ENCODE measurements at places on chromosomes 5 and 9. TPM values are rescaled to one million over a fixed set of nuclear protein-coding genes. Genes with fewer than 3 reads are reported as not detected.

PDE6A gene
- 3.8 TPM for total RNA-seq

SLC25A48 gene
- total RNA-seq, result 1.3 TPM

RNF20 gene
- total RNA-seq, result 21.8 TPM

PCDHB11 gene
- total RNA-seq, result 2.1 TPM

GNA14 gene
- total RNA-seq, result 4.0 TPM

IGFBPL1 gene
- total RNA-seq, result not detected

SVEP1 gene
- 0.99 TPM for total RNA-seq

TRMO gene
- total RNA-seq, result 16.0 TPM

GPRIN1 gene
- 0.57 TPM for total RNA-seq

SLC34A1 gene
- total RNA-seq, result 0.15 TPM

GRCh38 chr5:138366632-138367382, 14.3 kb downstream of the KDM3B start:
- no peak for DNase-seq

GRCh38 chr5:146889169-146889568, 10.6 kb upstream of the PPP2R2B start:
- no peak for DNase-seq

DNA sequence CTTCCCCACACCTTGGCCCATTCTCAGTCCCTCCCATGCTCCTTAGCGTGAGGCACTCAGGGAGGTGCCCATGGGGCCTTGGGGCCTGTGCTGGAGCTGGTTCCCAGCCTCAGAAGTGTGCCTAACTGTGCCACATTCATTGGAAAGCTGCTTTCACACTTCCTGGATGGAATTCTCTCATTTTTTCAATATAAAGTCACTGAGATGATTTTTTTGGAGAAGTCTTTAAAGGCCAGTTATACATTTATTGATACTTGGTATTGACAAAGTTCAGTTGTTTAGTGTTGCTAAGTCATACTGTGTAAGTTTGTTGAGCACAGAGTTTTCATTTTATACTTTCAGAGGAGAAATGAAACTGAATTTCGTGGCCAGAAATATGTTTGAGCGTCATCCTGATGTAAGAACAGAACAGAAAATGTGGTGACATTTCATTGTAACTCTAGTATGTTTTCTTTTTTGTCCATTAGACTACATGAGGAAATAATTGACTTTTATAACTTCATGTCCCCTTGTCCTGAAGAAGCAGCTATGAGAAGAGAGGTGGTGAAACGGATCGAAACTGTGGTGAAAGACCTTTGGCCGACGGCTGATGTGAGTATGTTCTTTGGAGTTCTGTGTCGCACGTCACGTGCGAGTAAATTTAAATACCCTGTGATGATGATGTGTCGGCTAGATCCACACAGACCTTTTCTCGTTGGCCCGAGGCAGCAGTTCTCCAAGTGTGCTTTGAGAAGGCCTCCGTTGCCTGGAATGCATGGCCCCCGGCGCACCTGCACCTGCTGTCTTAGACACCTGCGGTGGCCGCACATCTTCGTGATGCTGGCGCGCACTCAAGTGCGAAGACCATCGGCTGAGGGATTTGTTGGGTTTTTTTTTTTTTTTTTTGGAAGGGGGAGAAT, 24.1 kb downstream of the TENT4A start:
- no peak for DNase-seq

DNA sequence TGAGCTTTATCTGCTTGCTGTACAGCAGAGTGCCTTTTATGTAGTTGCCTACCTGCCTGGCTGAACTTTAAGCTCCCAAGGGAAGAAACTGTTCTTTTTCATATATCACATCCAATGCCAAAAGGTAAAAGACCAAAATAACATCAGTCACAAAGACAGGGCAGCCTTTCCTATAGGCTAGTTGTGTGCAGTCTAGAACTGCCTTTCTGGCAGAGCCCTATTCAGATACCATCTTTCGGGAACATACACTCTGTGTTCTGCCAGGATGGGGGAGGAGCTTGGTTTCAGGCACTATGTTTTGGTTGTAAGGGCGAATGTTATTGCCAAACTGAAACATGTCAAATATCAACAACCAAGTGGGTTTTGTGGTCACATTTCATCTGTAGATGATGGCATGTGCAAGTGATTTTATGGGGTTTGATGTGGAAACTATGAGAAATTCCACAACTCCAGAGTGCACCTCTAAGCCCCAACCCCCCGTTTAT, 314.5 kb downstream of the ADGRV1 start:
- no peak for DNase-seq

DNA sequence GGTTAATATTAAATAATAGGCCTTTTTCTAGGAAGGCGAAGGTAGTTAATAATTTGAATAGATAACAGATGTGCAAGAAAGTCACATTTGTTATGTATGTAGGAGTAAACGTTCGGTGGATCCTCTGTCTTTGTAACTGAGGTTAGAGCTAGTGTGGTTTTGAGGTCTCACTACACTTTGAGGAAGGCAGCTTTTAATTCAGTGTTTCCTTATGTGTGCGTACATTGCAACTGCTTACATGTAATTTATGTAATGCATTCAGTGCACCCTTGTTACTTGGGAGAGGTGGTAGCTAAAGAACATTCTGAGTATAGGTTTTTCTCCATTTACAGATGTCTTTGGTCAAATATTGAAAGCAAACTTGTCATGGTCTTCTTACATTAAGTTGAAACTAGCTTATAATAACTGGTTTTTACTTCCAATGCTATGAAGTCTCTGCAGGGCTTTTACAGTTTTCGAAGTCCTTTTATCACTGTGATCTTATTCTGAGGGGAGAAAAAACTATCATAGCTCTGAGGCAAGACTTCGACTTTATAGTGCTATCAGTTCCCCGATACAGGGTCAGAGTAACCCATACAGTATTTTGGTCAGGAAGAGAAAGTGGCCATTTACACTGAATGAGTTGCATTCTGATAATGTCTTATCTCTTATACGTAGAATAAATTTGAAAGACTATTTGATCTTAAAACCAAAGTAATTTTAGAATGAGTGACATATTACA, 45.7 kb downstream of the TGFBR1 start:
- no peak for DNase-seq

DNA sequence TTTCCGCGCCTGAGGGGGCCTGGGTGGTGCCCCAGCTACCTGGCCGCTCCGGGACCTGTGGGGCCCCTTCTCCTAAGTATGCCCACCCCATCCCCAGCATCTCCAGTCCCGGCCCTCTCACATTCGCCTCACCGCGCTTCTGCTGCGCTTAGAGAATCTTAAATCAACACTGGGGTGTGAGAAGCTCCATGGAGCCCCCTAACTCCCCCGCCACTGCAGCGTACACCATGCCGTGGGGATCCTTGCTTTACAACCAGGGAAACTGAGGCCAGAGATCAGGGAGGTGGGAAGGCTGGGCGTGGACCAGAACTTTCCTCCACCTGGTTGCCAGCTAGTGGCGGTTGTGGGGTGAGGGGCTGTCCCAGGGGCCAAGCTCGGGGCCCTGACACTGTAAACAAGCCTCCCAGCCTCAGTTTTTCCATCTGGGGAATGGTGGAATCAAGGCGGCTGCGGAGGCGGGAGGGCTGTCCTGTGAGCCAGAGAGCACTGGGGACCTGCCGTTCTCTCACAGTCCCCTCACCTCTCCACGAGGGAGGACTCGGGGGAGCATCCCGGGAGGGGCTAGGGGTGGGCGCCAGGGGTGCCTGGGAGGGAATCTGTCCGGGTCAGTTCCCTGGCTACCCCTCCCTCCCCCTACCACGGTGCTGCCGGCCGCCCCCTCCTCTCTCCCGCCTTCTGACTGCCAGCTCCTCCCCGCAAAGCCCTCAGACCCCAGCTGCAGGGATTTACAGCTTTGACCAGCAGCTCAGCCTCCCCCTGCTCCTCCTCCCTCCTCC, 161.2 kb downstream of the C9orf50 start:
- no peak for DNase-seq

GRCh38 chr9:95197692-95198271, 119.7 kb downstream of the FANCC start:
- DNase-seq, result no peak

DNA sequence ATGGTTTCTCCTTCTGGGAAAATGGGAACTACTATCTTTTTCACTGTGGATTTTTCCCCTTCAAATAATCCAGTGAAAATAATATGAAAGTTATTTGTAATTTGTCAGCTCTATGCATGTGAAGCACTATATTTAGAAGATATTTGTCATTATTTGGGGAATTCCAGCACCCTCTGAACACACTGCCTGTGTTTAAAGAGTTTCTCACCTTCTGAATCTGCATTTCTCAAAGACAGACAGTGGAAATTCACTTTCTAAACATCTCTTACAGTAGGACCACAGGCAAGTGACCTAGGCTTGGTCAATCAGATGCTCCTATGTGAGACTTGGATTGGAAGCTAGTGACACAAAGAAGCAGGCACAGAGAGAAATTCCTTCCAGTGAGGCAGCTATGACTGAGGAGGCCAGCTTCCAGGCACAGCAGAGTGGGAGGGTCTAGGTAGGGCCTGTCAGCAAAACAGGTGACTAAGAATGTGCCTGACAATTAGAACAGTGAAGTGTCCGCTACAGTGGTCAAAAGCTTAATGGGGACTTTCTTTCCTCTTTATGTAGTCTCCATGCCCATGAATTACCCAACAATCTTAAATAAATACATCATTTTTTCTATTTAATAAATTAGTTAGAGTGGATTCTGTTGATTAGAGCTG, 167.2 kb downstream of the HMHB1 start:
- no peak for DNase-seq

GRCh38 chr5:11396917-11397316, 507.3 kb downstream of the CTNND2 start:
- DNase-seq, result no peak

- no peak for DNase-seq
Observed at GRCh38 chr9:720239-720881, 121.1 kb upstream of the DMRT1 start.

DNA sequence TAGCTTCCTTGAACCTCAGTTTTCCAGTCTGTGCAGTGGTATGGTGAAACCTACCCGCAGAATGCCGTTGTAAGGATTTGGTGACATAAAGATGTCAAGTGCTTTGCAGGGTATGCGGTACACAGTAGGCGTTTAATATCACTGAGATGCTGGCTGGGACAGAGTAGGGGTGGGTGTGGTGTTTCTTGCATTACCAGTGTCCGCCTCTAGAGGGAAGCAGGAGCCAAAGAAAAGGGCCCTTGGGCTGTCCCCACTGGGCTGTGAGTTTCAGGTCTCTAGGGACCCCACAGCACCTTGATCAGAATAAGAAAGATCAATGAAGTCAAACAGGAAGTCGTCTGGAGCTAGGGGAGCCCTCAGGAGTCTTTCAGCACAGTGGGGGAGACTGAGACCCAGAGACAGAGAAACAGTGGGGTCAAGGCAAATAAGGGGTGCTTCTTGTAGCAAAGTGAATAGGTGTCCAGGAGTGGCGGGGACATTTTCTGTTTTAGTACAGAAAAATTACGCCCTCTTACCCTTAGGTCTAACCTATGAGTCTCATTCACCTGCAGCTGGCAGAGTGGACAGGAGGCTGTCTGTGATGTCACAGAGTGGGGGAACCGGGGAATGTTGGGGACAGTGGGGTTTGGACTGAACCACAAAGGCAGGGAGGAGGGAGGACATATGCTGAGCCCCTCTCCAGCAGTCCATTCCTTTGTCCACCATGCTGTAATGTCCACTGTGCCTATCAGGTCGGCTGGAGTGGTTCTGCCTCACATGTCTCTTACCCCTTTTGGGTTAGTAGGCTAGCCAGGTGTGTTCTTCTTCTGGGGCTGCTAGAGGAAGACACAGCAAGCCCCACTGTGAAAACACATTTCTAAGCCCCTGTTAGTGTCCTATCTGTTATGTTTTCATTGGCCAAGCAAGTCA, 4.7 kb upstream of the TEX53 start:
- no peak for DNase-seq

DNA sequence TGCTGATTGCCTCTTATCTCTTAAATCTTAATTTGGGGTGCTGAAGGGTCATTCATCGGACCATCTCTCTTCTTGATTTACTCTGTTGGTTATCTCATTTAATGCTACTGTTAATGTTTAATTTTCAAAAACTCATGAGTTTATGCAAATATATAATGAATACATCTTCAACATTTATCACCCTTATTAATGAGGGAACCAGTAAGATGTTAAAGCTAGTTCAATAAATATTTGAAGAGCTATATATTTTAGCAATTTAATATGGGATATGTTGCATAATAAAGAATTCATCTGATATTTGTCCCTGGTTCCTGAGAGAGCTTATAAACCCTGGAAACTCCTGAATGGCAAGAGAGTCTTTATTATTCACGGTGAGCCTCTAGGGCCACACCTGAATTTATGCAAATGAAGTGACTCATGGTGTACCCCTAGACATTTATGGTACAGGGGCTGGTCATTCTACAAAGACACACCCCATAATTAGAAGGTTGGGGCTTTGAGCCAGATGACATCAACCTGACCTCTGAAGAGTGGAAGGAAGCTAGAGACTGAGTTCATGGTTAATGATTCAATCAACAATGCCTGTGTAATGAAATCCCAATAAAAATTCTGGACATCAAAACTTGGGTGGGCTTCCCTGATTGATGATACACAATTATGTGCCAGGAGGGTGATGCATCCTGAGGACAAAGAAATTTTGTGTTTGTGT, 339.5 kb upstream of the ZNF608 start:
- no peak for DNase-seq

DNA sequence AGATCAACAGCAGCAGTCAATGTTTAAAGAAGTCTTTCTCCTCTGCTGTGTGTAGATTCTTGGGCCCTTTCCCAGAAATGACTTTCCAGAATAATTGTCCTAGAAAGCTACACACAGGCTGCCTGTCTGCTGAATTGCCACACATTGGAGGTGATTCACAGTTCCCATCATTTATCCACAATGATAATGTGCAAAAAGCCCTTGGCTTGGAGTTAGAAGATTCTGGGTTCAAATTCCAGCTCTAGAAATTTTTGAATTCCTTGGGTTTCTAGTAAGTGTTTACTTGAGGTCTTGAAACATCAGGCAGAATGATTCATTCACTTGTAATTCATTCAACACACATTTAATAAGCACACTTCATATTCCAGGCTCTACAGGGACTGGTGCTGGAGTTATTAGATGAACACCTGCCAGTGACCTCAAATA, 28.6 kb upstream of the EPB41L4B start:
- no peak for DNase-seq

DNA sequence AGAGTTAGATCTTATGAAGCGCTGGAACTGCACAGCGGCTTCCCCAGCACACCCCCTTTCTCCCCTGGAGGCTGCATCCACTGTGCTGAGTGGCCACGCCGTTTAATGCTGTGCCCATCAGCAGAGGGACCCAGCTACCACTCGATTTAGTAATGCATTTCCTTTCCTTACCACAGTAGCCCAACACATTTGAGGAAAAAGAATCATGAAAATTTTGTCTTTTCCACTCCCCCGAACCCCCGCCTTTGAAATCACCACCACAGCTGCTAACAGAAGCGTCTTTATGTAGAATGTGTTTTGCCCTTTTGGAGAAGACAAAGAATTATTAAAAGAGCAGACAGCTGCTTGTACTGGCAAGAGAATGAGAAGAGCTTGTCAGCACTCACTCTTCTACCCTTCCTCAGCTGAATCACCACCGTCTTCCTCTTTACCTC, 73.2 kb downstream of the ACER2 start:
- no peak for DNase-seq

All from esophagus squamous epithelium (tissue), 5 donors.